ENCODE measurements at places on chromosomes 5 and 9. TPM values are rescaled to one million over a fixed set of nuclear protein-coding genes. Genes with fewer than 3 reads are reported as not detected.
A peak's percentile ranks its signal among the peaks of the same experiment; 100 is the strongest.

- DNase-seq, result no peak
These were observed 43.1 kb downstream of the ZNF366 start for GRCh38 chr5:72464071-72464470.

DNA sequence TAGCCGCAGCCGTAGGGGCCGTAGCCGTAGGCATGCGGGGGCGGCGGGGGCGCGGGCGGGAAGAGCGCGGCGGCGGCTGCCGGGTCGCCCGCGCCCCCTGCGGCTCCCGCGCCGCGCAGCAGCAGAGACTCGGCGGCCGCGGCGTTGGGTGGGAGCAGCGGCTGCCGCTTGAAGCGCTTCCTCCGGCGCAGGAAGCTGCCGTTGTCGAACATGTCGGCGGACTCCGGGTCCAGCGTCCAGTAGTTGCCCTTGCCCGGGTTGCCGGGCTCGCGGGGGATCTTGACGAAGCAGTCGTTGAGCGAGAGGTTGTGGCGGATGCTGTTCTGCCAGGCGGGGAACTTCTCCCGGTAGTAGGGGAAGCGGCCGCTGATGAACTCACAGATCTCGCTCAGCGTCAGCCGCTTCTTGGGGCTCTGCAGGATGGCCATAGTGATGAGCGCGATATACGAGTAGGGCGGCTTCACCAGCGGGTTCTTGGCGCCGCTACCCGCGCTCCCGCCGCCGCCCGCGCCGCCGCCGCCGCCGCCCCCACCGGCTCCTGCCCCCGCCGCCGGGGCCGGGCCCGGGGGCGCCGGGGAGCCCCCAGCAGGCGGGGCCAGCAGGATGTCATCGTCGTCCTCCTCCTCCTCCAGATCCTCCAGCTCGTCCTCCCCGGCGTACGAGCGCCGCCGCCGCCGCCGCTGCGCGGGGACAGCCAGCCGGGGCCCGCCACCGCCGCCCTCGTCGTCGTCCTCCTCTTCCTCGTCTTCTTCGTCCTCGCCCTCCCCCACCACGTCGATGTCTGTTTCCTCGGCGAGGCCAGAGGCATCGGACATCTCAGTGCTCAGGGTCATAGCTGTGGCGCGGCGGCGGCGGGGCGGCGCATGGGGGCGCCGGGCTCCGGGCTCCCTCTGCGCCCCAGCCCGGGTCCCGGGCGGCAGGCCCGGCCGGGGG is 781 bp downstream of the FOXD1 start:
- DNase-seq, result no peak

- DNase-seq, result peak; percentile 92
These were observed at the start of gene FRMPD1 for GRCh38 chr9:37650873-37651768. Gene FRMPD1, plus strand, starts transcription at chr9:37650954. Its CDS starts 41,688 bp downstream, at chr9:37692642.

GRCh38 chr9:105052346-105052745 is 124.4 kb upstream of the ABCA1 start:
- DNase-seq, result no peak

DNA sequence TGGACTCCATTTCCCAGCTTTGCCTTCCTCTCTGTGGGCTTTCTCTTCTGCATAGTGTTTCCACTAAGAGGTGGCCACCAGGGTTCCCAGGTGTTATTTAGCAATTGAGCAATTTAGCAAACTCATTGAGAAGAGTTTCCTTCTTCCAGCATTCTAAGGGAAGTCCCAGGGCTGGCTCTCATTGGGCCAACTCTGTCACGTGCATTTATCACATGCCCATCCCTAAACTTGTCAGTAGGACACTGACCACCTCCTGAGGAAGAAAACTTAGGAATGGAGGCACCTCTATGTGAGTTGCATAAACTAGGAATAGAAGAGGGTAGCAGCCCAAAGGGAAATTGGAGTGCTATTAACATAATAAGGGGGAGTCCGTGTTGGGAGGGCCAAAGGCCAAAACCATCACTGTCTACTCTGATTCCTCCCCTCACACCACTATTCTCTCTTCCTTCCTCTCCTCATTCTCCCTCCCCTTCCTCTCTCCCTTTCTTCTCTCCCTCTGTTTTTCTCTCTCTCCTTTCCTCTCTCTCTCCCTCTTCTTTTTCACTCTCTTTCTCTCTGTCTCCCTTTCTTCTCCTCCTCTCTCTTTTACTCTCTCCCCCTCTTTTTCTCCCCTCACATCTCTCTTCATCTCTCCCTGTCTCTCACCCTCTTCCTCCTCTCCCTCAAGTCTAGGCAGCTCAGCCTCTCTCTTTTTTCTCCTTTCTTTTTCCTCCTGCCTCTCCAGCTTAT is 213.4 kb downstream of the PALM2AKAP2 start:
- DNase-seq, result no peak

- no peak for DNase-seq
These were observed 80.7 kb downstream of the PRRT1B start for GRCh38 chr9:131625790-131626670.

DNA sequence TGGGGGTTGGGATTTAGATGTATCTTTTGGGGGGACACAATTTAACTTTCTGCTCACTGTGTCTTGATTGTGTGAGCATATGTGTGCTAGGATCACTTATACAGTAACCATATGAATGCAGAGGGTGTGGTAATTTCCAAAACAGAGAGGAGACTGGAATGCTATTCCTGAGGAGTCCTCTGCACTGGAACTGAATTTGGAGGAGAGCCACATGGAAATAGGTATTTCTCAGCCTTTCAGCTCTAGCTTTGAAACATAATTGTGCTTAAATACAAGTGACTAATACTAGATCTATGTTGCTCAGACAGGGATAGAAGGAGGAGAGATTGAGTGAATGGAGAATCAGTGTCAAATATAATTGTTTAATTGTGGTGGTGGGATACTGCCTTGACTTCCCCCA is 45.5 kb downstream of the FOCAD start:
- no peak for DNase-seq

DNA sequence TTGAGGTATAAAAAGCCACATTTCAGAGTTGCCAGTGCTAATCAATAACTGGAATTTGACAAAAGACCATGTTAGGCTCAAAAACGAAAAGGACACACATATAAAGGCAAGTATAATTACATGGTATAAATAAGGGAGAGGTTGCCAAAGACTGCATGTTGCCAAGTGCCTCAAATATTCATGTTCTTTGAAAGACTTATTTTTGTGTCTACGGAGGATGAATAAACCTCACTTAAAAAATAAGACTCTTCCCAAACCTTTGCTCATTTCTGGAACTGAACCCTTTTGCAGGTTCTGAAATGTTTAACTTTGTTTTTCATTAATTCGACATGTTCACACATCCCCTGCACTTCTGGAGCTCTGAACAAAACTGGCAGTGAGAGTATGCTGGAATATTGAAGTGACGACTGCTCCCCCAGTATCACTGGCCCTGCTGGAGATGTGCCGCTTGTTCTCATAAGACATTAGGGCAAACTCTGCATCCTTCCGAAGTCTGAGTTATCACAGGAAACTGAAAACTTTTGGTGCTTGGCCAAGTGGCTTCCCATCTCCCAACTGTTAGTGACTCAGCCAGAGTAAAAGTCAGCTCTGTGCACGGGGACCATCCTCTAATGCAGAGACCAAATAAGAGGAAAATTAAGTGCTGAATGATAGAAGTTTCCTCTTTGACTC is 336.8 kb downstream of the GLIS3 start:
- peak; percentile 74 for DNase-seq

DNA sequence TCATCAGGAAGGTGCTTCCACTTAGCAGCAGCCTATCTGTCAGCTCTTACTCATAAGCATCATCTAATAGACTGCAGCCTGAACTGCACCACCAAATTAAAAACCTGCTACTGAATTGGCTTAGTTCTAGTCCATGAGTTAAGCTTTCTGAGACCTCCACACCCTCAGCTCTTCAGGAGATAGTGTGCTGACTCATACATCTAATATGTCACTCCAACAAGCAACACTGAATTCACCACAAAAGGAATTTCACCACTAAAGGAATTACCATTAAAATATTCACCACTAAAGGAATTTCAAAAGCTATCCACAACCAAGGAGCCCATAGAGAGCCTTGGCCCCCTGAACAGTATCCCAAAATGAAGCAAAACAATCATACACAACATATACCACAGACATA is 418.5 kb upstream of the RORB start:
- no peak for DNase-seq

DNA sequence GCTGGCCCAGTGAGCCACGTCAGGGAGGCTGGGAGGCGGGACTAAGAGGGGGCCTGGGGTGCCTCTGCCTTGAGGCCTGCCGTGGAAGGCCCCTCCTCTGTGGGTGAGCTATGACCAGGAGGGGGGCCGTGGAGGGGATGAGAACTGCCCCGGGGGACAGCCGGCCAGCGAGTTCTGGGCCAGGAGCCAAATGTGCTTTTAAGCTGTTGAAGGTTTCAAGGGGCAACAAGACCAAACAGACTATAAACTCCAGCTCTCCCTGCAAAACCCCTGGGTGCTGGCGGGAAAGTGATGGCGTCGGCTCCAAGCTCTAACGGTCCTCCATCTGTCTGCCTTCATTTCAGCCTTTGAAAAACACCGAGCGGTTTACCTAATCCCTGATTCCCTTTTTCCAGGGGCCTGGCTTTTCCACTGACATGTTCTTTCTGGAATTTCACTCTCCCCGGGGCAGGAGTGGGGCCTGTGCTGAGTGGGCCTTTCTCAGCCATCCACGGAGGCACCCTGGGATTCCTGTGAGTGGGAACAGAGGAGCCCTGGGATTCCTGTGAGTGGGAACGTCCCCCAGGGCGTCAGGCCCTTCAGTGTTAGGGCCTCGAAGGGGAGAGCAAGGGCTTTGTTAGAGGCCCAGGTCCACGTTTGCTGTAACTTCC is 65.6 kb downstream of the COL5A1 start:
- DNase-seq, result peak; percentile 93

DNA sequence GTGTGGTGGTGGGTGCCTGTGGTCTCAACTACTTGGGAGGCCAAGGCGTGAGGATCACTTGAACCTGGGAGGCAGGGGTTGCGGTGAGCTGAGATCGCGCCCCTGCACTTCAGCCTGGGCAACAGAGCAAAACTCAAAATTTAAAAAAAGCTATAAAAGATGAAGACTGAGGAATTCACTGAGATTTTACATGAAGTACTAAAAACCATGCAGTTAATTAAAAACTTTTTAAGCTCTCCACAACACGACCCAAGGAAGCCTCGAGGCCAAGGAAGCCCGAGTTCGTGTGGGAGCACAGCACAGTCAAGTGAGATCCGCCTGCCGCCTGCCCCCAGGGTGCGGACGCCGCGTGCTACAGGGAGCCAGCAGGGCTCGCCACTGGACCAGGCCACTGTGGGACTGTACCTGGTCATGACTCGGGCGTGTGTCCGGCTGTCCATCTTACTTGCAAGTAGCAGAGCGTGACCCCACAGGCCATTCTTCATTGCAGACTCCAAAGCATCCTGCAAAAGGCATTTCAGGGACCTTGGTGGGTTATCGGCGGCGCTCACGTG is 21.2 kb upstream of the INPP5E start:
- DNase-seq, result no peak

DNA sequence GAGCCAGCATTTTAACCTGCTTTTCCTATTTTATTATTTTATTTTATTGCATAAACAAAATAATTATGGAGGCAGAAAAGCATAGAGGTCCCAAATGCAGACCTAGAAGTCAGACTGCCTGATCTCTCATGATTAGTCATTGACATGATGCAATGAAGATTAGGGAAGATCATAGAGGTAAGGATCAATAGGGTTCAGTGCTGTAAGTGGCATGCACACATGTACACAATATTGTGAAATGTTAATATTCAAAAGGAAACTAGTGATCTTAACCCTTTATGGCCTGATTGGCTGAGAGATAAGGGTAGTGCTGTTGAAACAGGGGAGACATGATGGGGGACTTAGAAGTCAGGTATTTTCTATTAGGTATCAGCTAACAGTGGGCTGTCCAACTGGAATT is 1.1 kb upstream of the FRRS1L start:
- no peak for DNase-seq

DNA sequence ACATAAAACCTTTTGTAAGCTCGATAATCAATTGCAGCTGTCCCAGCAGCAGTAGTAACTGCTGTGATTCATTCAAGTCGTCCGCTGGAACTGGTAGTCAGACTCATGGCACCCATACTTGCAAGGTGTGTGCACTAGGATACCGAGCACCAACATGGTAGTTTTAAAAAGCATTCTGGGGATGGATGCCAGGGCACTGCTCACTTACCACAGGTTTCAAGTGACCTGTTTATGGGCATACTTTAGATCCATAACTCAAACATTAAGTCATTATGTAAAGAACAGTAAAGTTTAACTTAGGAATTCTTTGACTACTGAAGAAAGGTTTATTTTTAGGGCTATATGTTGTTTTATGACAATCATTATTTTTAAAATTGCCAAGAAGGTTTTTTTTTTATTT is 2277.6 kb downstream of the MAT2B start:
- DNase-seq, result no peak

DNA sequence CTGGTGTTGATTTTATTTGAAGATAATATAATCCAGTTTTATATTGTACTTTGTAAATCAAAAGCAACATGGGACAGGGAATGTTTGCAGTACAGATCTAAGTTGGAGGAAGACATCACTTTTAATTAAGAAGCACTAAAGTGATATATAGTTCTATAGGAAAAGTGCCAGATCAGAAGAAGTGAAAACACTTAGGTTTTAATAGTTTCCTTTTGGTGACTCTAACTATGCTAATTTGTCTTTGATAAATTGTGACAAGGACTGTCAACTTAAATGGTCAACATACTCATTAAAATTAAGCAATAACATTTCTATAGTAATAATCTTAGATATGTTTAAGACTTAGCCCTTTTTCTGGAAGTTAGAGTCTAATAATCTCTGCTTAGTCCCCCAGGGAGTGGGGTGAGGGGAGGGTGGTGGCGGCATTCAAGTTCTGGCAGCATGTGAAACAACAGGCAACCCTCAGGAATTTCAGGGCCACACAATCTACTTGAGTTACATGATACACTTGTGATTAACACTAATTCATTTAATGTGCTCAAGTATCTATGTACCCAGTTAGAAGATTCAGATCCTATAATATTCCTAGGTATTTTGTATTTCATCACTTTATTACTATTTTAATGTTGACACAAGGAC is 1026.5 kb downstream of the NR2F1-AS1 start:
- DNase-seq, result no peak

DNA sequence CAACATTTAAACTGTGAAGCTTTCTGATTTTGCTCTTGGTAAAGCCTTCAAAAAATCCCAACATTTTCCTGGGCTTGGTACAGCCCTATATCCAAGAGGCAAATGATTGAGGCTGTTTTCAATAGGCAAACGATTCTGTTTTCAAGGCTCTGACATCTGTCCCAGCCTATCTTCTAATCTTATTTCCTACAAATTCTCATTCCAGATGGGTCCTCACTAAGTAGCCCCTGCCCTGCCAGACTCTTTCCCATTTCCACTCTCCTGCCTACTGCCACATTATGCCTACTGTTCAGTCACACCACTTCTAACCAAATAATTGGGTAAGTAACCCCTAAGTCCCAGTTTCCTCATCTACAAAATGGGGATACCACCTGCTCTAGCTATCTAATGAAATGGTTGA is 3.5 kb downstream of the GBA2 start:
- DNase-seq, result no peak

DNA sequence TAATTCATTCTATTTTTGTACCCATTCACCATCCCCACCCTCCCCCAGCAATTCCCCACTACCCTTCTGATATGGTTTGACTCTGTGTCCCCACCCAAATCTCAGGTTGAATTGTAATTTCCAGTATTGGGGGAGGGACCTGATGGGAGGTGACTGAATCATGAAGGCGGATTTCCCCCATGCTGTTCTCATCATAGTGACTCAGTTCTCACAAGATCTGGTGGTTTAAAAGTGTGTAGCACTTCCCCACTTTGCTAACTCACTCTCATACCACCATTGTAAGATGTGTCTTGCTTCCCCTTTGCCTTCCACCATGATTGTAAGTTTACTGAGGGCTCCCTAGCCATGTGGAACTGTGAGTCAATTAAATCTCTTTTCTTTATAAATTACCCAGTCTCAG is 25.9 kb upstream of the TESK1 start:
- DNase-seq, result no peak

Gene AGXT2
- polyA plus RNA-seq, result 0.20 TPM

Gene OLFM1
- 13.3 TPM for polyA plus RNA-seq

Gene MCC
- 17.8 TPM for polyA plus RNA-seq

Gene TLR4
- 7.9 TPM for polyA plus RNA-seq

Gene TTC16
- 0.47 TPM for polyA plus RNA-seq
